Cardiac fibroblast (primary cell): ENCODE measurements at places on chromosomes 4 and X.

DNA sequence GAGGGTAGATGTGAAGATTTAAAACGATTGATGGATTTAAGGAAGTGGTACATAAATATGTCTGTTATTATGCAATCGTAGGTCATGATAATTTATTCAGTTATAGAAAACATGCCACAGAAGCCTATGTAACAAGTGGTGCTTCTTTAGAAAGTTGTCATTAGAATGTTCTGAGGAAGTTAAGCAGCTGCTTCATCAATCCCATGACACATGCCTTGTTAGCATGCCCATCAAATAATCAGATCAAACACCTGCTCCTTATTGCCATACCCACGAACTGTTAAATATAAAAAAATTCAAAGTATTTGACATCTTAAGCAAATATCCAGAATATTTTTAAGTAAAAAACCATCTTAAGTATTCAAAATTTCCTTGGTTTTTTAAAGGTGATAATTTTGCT is 76.4 kb upstream of the MYOZ2 start:
- DNase-seq = no peak

- no peak for DNase-seq
Measured at GRCh38 chr4:89860971-89861370, 24.0 kb upstream of the SNCA start.

DNA sequence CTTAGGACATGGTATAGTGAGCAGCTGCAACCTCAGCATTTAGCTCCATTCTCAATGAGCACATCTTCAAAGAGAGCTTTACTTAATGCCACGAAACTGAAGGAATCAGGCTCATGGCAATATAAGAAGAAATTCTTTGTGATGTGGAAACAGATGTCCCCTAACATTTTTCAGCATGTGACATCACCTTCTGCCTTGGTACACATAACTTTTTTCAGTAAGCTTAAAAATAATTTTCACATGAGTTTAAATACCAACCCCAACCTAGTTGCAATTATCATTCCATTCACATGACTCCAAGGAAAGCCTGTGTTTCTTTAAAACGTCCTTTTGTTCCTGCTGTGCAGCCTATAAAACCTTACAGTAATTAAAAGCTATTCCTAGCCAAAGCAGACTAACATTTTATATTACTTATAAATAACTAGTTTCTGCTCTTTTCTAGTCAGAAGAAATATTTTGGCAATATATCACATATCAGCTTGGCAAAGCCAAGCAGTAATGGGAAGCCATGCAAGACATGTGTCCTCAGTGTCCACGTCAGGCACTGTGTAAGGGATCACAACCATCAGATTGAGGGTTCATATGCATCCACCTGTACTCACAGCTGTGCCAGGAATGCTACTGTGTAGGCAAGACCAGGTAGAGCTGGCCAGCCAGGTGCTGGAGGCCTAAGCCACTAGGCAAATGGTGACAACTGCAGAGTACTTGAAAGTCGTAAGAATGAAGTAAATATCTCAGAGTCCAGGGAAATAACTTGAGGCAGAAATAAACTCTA is 466.6 kb downstream of the INPP4B start:
- DNase-seq = peak; percentile 94

GRCh38 chrX:152902502-152902820 is 4.6 kb downstream of the ZNF185 start:
- no peak for DNase-seq

DNA sequence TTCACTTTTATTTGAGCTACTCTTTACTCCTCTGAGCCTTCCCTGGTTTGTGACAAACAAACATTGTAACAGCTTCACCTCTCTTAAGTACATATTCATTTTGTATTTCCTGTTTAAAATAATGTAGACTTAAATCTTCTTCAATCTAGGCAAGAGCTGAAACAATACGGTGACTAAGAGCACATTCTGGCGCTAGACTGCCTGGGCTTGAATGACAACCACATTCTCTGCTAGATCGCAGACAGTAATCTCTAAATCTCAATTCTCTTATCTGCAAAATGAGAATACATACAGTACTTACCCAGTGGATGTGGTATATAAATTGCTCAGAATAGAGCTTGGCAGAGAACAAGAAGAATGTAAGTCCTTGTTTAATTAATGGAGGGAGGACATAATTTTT is 144.8 kb downstream of the ARAP2 start:
- no peak for DNase-seq

DNA sequence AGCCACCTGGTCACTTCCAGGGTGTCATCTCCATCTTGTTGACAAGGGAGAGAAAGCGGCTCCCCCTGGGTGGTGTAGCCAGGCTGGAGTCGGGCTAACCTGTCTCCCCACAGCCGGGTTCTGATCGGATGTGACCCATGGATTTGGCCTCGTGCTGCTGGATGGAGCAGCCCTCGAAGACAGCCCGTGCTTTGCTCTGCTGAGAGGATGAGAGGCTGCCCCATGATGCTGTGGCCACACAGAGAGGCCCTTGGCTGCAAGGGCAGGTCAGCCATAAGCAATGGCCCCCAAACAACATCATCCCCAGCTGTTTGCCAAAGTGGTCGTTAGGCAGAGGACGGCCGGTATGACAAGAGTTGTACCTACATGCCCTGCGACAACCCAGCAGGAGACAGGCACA is 106.6 kb downstream of the HMX1 start:
- DNase-seq = no peak

DNA sequence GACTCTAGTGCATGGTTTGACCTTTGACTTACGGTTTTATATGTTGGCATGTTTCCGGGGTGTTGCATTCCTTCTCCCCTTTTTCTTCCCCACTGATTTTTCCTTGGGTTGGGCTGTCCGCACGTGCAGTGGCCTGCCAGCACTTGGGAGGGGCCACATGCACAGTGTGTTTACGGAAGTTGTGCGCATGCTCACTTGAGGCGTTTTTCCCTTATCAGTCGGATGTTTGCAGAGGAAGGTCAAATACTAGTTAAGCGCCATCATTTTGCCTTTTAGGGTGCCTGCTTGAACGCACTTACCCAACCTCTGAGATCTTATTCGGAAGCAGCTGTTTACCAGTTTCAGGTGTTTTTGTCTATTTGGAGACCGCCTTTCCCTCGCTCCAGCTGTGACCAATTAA is 653.9 kb upstream of the AADAT start:
- DNase-seq = no peak

GRCh38 chr4:128107766-128108165 is 46.7 kb downstream of the LARP1B start:
- DNase-seq = peak; percentile 7

DNA sequence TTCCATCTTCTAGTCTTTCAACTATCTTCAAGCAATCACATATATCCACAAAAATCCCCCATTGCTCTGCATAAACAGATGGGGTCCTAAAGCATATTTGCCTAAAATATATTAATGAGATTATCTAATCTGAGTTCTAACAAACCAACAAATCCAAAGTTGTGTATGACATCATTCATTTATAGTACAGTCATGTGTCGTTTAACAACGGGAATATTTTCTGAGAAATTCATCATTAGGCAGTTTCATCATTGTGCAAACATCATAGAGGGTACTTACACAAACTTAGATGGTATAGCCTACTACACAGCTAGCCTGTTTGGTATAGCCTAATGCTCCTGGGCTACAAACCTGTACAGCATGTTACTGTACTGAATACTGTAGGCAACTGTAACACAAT is 38.0 kb upstream of the SRD5A3 start:
- DNase-seq = no peak

GRCh38 chr4:81030981-81031791 is 678 bp downstream of the BMP3 start:
- DNase-seq = peak; percentile 21

DNA sequence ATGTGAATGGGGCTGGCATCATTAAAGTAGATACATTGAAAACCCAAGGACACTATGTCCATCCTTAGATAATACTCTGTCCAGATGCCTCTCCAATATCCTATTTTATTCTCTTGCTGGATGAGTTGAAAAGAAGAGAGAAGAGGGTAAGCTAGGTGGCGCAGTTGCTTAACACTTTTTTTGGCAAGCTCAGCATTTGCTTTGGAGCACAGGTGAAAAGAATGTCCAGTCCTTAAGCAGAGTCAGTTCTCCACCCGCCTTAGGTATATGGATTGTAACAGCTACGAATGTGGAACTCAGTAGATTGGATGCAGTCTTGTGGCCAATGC is 208.4 kb downstream of the NWD2 start:
- DNase-seq = peak; percentile 74
